GM13976 (cell line): ENCODE measurements at places on chromosomes 16 and 17.

DNA sequence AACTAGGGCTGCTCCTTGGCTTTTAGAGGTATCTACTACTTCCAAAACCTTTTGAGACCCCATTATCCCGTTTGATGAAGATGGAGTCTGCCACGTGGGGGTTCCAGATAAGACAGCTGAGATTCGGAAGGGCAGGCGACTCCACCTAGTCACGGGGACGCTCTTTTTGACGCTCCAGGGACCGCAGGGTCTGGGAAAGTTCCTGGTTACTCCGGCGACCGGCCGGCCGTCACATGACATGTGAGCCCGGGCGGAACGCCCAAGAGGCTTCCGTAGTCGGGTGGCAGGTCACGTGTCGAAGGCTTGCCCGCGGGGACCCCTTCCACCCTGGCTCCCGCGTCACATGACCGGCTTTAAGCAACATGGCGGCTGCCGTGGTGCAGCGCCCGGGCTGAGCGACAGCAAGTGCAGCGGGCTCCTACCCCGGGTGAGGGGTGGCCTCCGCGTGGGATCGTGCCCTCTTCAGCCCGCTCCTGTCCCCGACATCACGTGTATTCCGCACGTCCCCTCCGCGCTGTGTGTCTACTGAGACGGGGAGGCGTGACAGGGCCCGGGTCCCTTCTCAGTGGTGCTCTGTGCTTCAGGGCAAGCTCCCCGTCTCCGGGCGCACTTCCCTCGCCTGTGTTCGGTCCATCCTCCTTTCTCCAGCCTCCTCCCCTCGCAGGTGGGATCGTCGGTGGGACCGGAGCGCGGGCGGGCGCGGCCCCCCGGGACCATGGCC is at the start of gene SPNS1:
Gene SPNS1, plus strand, starts transcription at position 342 of the 721 bp plus-strand sequence. Its CDS starts 374 bp downstream, at position 716.
- DNase-seq: peak; percentile 99

- DNase-seq: no peak
Measured at GRCh38 chr17:4247361-4247970, 16.3 kb downstream of the ANKFY1 start.

GRCh38 chr16:13781169-13781564 is 138.8 kb upstream of the ERCC4 start:
- DNase-seq: no peak

DNA sequence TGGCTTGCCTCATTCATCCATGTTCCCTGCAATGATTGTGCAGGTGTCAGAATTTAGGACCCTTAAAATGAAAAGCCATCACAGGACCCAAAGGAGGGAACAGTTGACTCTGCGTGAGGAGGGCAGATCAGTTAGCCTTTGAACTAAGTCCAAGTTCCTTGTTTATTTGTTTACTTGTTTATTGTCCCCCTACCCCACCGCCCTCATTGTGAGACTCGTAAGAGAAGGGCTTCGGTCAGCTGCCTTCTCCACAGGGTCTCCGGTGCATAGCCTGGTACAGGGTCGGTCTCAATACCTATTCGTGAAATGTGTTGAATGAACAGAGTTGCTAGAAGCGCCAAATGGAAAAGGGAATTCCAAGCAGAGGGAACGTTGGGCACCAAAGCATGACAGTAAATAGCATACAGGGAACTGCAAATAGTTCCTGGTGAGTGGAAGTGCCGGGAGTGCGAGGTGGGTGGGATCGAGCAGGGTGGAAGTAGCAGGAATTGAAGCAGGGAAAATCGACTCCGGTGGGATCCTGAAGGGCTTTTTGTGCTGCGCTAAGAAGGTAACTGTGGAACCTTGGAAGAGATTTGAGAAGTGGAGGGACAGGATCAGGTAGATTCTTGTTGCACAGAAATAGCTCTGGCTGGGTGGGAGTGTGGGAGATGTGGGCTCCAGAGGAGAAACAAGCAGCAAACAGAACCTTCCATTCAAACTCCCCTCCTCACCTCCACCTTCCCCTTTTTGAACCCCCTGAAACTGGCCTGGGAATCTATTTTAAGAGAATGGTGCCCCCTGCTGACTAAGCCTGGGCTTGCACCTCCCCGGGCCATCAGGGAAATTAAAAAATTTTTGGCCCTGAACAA is 12.7 kb downstream of the SLC35B1 start:
- peak; percentile 70 for DNase-seq

GRCh38 chr16:35741546-35741945 is 2282.1 kb downstream of the TP53TG3F start:
- DNase-seq: no peak

DNA sequence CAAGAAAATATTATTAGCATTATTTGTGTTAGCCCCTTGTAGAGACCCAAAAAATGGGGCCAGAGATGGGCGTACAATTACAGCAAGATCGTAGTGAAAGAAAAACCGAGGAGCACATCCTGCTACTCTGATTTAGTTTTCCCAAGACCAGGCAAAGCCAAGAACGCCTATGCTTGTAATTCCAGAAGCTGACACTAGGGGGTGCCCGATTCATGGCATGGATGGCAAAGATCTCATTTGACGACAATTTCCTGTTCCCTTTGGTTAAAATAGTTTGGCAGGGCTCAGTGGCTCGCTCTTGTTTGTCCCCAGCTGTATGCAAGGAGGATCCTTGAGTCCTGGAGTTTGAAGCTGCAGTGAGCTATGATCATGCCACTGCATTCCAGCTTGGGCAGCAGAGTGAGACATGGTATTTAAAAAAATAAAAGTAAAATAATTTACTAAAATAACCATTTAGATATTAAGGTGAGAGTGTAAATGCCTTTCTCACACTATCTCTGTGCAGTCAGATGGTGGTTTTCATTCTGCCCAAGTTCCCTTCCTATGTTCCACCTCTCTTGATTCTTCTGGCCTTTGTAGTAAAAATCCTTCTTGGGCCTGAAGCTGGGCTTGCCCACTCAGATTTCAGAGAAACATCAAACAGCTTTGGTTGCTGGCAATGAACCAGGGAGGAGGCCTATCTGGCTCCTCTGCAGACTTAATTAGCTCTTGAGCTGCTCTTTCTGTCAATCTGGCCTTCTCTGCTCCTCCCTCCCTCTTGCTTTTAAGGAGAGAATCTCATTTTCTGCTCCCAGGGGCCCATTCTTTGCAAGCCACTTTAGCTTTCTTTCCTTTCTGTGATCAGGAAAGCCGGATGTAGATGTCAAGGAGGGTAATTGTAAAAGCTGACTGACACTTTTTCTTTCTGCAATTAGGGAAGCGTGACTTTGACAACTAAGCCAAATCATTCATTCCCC is 31.2 kb downstream of the TMEM238L start:
- DNase-seq: no peak

DNA sequence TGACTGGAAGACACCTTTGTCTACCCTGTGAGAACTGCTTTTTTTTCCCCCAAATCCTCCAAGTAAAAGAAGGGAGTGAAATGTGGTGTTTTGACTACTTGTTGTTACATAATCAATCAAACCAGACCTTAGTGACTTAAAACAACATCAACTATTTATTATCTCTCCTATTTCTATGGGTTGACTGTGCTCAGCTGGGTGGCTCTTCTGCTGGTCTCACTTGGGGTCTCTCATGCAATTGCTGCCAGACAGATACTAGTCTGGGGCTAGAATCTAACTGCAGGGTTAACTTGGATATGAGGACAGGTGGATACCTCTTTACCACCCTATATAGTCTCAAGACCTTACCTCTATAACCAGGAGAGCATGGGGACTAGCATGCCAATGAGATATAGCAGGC is 141.3 kb downstream of the SALL1 start:
- no peak for DNase-seq

- DNase-seq: no peak
Measured at GRCh38 chr16:3501783-3502400, 1.1 kb downstream of the CLUAP1 start.

DNA sequence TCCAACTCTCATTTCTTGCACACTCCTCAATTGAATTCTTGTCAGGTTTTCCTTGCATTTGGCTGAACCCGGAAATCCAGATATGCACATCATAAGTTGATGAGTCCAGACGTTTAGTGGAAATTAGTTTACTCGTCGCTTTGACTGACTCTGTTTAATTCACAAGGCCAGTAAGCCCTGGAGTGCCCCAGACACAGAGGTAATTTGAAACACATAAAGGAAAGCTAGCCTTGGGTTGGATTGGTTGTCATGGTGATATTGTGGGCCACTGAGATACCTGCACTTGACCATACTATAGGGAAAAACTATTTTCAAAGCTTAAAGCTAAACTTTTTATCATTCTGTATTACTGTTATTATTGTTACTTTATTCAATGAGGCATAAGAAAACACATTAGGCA is 178.3 kb upstream of the CA10 start:
- no peak for DNase-seq

- DNase-seq: no peak
Measured at GRCh38 chr17:81340607-81341515, 45.8 kb upstream of the SLC38A10 start.

- DNase-seq: no peak
Measured at GRCh38 chr16:23608194-23608593, 12.1 kb upstream of the NDUFAB1 start.

- DNase-seq: no peak
Measured at GRCh38 chr17:41539979-41540701, 12.0 kb upstream of the KRT19 start.

DNA sequence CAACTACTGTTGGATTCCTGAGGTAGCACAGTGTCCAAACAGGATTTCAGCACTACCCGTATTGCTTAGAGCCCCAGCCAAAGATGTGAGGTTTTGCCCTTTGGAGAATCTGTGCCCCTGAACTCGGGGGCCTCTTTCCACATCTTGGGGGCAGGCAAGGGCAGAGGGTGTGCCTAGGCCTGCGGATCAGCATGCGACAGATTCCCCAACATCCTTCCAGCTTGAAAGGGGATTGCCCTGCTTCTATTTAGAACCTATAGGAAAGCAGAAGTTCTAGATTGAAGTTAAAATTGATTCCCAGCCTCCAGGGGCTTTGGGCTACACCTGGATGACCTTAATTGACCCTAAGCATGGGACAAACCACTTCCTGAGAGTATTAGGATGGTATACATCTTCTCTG is 19.6 kb downstream of the NOD2 start:
- DNase-seq: no peak

DNA sequence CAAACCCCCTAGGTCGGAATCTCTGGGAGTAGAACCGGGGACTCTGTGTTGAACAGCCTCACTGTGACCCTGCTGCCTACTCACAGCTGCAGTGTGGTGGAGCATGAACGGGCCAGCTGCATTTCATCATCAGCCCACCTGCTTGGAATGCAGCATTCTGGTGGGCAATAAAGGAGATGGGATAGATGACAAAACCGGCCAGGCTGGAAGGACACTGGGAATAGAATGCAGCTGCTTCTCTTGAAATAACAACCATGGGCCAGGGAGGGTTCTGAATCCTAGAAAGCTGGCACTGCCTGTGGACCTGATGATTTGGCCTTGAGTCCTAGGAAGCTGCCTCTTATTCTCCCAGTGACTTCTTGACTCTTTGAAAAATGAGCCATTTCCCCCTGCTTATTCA is 23.5 kb downstream of the CFAP97D1 start:
- no peak for DNase-seq

DNA sequence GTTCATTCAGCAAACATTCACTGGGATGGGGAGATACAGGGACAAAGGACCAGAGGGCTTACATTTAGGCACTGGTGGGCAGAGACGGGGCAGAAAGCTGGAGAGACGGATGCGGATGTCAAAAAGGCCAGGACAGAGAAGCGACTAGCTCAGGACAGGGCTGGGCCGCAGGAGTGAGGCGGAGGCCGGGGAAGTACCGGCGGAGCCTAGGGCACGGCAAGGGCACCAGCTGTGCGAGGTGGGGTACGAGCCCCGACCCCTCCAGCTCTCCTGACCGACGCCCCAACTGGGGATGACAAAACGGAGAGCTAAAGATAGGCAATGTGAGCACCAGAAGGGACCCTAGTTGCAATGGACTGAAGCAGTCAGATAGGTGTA is 3.9 kb upstream of the SGCA start:
- DNase-seq: no peak

DNA sequence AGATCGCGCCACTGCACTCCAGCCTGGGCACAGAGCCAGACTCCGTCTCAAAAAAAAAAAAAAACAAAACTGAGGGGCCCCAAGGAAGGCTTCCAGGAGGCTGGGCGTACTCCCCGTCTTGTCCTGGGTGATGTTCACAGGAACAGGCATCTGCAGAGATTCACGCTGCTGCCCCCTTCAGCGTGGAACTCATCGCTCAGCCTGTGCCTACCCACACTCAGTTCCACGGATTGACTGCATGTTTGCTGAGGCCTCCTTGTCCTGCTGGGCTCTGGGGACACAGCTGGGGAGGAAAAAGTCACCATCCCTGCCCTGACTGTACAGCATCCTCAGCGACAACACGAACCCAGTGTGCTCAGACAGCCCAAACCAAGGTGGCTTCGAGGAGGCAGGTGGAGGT is 12.9 kb upstream of the OSGIN1 start:
- DNase-seq: no peak

DNA sequence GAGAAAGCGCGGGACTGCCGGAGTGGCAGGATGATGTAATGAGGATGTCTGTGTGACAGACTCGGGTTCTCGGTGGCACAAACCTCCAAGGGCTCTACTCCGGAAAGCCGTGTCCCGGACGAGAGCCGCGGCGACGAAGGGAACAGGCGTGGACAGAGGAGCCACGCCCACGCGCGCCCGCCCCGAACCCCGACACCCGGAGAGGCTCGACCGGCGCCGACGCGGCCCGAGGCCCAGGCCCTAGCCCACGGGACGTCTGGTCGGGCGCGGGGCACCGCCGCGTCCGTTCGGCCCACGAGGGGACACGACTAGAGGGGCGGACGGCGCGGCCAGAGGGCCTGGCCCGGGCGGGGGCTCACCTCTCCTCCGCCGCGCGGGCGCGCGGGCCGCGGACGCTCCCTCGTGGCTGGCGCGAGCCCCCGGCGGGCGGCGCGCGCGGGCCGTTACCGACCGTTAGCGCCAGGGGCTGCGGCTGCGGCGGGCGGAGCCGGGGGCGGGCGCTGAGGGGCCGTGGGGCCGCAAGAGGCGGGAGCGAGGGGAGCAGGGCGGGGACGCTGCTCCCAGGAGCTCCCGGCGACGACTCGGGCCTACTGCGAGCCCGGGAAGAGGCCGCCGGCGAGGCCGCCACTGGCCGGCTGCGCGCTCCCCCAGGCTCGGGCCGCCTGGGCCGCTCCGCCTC is 2.1 kb upstream of the IRX5 start:
- peak; percentile 38 for DNase-seq

- DNase-seq: no peak
Measured at GRCh38 chr16:80480664-80481063, 60.1 kb upstream of the DYNLRB2 start.

DNA sequence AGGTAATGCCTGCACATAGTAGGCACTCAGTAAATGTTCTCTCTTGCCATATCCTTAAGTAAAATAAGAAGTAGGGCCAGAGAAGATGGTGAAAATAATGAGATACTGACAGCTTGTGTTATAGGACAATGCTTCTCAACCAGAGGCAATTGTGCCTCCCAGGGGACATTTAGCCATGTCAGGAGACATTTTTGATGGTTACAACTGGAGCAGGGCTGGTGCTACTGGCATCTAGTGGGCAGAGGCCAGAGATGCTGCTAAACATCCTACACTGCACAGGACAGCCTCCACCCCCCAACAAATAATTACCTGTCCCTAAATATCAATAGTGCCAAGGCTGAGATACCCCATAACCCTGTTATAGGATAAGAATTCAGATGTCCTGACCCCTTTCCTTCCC is 1.7 kb downstream of the RAD51D start:
- no peak for DNase-seq

DNA sequence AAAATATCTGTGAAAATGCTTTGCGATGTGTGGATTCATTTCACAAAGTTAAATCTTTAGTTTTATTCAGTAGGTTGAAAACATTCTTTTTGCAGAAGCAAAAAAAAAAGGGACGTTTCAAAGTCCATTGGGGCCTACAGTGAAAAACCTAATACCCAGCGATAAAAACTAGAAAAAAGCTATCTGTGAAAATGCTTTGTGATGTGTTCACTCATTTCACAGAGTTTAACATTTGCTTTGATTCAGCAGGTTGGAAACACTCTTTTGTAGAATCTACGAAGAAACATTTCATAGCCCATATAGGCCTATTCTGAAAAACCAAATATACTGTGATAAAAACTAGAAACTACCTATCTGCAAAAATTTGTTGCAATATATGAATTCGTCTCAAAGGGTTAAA is 113.6 kb upstream of the WSB1 start:
- DNase-seq: no peak
